ENCODE measurements at places on chromosomes 12 and 14.

- no peak for DNase-seq
Measured at GRCh38 chr14:101873076-101873825, 91.1 kb upstream of the DYNC1H1 start.

DNA sequence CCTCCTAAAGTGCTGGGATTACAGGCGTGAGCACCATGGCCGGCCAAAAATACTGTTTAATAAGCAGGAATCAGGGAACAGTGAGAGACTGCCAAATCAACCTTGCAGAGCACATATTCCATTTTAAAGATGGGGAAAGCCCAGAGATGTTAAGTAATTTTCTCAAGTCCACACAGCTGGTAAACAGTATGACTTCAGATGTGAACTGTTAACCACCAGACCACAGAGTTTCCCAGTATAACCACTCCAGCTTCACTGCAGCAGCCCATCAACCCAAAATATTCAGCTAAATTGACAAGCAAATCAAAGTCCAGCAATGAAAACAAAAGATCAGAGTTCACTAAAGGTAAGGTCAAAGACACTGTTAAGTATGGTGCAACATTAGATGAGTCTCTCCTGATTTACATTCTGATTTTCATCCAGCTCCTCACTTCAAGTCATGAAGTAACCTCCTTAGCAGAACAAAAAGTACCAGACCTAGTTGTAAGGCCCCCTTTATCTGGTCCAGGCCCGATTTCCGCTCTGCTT lies 82.1 kb downstream of the TRAFD1 start:
- DNase-seq, result no peak

DNA sequence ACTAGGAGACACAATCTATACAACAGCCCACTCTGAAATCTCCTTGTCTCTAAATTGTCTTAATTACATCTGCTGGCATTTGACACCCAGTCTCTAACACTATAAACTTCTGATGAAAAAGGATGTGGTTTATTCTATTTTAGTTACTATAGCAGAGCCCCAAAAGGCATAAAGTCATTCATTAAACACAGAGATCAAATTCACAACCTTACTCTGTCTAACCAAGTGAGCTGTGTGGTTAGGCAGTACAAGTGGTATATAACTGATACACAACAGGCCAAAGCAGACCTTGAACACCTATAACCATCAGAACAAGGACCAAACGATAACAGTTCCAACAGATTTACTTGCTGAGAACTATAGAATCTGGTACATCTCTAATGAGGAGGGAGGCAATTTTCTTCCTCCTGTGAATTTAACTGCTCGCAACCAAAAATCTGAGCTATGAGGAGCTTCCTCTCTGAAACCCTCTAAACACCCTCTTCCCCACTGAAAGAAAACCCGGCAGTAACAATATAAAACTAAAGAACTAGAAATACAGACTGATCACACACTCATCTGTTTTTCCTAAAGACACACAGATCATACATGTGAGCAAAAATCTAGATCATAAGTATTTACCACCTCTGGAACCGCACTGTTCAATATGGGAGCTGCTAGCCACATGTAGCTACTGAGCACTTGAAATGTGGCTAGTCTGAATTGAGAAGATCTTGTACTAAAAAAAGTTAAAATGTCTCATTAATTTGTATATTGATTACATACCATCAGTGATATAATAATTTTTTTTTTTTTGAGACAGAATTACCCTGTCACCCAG lies 17.7 kb downstream of the SPPL3 start:
- DNase-seq, result no peak

GRCh38 chr12:11209113-11209512 lies 22.4 kb upstream of the TAS2R42 start:
- no peak for DNase-seq

- no peak for DNase-seq
Measured at GRCh38 chr12:100229036-100229635, 28.5 kb downstream of the ACTR6 start.

DNA sequence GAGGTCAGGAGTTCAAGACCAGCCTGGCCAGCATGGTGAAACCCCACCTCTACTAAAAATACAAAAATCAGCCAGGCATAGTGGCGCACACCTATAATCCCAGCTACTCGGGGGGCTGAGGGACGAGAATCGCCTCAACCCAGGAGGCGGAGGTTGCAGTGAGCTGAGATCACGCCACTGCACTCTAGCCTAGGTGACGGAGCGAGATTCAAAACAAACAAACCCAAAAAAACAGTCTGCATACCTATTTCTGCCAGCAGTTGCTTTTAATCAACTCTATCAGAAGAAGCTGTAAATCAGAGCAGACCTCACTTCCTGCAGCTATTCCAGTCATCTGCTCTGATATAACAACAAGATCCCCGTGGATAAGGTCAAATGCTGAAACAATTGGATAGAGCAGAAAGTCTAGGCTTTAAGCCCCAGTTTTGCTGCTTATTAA lies 50.5 kb downstream of the LIMA1 start:
- no peak for DNase-seq

DNA sequence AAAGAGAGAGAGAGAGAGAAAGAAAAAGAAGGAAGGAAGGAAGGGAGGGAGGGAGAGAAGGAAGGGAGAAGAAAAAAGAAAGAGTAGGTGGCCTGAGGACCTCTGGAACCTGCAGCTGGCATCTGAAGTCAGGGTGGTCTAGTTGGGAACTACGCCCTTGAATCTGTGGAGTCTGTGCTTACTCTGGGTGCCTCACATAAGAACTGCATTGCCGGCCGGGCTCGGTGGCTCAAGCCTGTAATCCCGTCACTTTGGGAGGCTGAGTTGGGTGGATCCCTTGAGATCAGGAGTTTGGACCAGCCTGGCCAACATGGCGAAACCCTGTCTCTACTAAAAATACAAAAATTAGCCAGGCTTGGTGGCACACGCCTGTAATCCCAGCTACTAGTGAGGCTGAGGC lies 10.0 kb upstream of the NRDE2 start:
- no peak for DNase-seq

- no peak for DNase-seq
Measured at GRCh38 chr12:53005215-53005985, 856 bp upstream of the EIF4B start.

DNA sequence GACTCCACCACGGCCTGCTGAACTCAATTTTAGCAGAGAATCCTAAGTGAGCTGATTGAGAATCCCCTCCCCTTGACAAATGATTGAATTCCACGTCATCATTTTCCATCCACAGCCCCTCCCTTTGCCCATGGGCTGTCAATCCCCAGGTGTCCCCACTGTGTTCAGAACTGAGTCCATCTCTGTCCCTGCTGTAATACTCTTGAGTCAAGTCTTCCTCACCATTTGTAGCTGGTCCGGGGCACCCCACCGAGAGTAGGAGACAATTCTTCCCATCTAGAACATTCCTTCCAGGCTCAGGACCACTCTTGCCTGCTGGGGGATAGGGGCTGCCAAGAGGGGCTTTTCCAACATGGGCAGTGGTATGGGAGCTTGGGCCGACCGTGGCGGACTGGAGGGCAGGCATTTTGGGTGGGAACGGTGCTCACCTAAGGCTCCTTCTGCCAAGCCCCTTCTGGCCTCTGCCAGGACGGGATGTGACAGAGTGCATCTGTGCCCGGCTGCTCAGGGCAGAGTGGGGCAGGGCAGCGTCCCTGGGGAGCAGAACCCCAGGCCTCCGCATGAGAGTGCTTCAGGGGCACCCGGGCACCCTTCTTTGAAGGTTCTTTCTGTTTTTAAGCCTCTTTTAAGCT lies 218.1 kb upstream of the RTL1 start:
- no peak for DNase-seq

DNA sequence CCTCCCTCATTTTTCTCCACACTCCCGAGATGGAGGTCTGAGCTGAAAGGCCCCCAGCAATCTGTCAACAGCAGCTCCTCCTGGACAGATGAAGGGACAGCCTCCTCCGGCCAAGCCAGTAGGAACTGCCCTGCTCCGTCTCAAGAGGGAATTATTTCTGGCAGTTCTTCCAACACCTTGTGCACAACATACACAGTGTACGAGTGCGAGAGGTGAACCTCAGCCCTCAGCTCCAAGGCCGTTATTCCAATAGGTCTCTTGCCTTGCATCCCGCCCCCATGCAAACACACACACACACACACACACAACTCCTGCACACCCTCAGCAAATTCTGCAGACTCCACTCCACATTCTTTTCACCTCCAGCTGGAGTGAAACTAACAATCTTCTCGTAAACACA lies 181.7 kb upstream of the FAR2 start:
- no peak for DNase-seq

DNA sequence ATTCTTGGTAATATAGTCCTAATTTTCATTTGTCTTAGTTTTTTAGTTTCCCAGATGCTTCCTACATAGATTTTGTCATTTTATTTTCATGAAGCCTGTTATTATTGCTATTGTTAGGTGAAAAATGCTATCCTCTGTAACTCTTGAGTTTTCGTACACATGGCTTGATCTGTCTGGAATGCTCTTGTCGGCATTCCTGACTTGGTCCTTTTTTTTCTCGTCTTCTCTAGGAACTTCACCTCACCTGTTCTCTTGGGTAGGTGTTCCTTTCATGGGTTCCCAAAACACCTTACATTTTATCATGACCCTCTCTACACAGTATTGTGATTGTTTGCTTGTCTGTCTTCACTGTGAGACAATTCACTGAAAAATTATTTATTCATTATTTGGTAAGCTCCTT lies 267.4 kb downstream of the TMTC2 start:
- DNase-seq, result no peak

- DNase-seq, result no peak
Measured at GRCh38 chr14:71115821-71116567, 208.7 kb downstream of the PCNX1 start.

GRCh38 chr12:31001581-31002360 lies 71.9 kb upstream of the DDX11 start:
- no peak for DNase-seq

DNA sequence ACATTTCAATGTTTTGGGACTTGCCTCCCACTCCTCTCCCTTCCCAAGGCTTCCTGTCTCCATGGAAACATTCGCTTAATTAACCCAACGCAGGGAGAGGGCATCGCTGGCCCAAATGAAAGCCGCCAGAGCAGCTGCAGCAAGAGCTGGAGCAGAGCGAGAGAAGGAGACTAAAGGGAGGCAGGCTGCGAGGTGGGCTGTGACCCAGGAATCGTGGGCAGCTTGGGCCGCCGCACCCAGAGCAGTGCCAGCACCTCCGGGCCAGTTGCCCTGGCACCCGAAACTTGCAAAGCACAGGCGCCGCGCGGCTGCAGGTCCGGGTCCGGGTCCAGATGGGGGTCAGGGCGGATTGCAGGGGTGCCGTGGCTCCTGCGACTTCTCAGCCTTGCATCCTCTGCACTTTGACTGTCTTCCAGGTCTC lies 43.5 kb upstream of the PTPRQ start:
- no peak for DNase-seq

- DNase-seq, result no peak
Measured at GRCh38 chr14:36767603-36768281, 106.1 kb downstream of the PAX9 start.

DNA sequence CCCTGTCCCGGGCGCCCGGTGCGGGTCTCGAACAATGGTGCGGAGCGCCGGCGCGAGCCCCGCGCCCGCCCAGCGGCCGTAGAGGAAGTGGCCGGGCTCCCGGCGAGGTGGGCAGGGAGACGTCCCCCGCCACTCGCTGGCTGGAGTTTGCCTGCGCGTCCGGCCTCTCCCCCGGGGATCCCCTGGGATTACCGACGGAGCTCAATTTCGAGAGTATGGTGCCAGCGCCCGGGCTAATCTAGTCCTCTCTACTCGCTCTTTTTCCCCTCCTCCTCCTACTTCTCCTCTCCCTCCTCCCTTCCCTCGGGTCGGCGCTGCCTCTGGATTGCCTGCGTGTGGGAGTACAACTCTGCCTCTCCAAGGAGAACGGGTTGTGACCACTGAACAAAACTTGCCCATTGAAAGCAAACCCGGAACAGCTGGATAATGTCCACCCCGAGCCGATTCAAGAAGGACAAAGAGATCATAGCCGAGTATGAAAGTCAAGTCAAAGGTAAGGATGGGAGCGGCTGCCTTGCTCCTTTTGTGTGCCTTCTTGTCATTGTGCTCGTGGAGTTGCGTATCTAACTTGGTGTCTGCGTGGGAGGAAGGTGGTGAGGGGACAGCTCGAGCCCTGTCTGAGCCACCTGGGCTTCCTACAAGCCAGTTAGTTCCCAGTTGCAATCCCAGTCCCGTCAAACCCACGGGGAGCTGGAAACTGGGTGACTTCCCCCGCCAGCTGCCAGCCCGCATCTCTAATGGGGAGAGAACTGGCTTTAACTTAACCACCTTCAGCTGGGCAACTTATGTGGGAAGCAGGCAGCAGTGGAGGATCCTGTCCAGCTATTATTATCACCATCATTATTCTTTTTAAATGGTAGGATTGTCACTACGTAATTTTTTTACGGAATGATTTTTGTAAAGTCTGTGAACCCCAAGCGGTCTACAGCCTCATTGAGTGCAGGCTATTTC lies at the start of gene SRGAP1:
SRGAP1 (plus strand) TSS at position 310 of the 951 bp plus-strand sequence; CDS start at position 427, 117 bp downstream.
- DNase-seq, result no peak

DNA sequence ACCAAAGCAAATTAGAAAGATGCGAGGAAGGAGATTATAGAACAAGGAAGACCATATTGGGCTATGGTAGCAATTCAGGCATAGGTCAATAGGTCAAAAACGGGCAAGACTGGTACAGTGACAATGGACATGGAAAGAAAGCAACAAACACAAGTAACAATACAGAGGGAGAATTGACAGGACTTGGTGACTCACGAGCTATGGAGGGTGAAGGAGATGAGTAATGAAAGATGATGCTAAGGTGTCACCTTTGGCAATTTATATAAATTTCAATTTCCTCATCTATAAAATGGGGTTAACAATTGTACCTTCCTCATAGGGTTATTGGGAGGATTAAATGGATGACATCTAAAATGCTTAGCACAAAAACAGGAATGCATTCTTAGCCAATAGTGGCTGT lies 15.1 kb upstream of the DUSP16 start:
- DNase-seq, result no peak

- no peak for DNase-seq
Measured at GRCh38 chr14:99774556-99775307, 18.5 kb upstream of the EML1 start.

GRCh38 chr14:104349950-104350349 lies 211.6 kb downstream of the KIF26A start:
- no peak for DNase-seq

GRCh38 chr14:94884616-94885230 lies 114.8 kb upstream of the GSC start:
- no peak for DNase-seq

GRCh38 chr12:15984097-15984800 lies 73.1 kb downstream of the DERA start:
- DNase-seq, result no peak

DNA sequence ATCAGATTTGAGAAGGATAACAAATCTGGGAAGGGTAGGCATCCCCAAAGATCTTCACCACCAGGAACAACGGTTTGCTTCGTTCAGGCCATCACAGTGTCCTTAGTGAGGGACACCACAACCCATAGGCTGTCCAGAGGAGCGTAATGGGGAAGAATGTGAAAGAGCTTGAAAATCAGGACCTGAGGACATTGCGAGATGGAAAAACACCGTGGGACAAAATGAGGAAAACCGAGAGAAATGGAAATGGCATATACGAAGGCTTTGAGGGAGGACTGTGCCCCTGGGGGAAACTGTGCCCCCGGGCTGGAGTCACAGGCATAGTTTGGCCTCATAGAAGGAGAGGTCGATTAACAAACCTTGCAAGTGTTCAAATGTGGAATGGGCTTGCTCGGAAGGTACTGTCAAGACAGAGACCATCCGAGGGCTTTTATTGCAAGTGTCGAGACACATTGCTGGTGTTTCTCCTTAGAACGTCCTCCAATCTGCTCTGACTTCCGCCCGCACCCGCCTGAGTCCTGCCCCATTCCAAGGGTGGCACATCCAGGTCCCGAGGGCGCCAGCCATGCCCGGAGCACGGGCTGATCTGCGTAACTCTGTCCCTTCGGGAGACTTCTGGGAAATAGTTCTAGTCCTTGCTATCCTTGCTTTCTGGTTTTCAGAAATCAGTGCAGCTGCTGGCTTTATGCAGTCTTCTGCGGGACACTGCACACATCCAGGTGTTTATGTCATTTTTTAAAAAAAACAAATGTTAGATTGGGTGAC lies 885 bp upstream of the PALS1 start:
- DNase-seq, result no peak

Measured in stimulated activated CD8-positive, alpha-beta memory T cell treated with anti-CD3 and anti-CD28 coated beads, Interleukin-15, amount 100 ng/mL, for 1 hour (primary cell).